ENCODE measurements at places on chromosomes 4 and X. TPM values are rescaled to one million over a fixed set of nuclear protein-coding genes. Genes with fewer than 3 reads are reported as not detected.

GRCh38 chr4:8547912-8548730 lies 32.1 kb upstream of the GPR78 start:
- no peak for DNase-seq

DNA sequence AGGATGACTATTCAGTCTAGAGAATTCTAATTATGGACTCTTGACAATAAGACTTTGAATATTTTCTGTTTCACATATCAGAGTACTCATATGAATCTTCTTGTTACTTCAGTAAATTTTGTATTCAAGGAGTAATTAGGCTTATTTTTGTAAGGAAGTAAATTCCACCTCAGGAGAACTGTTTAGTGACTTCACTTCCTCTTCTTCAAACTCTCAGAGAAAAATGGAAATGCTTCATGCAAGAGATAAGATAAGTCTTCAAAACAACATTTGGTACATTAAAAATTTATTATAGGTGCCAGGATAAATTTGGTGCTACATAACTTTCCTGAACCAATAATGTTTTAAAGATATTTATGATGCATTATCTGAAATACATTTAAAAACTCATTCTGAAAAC lies 1421.9 kb downstream of the PCDH7 start:
- DNase-seq: no peak

DNA sequence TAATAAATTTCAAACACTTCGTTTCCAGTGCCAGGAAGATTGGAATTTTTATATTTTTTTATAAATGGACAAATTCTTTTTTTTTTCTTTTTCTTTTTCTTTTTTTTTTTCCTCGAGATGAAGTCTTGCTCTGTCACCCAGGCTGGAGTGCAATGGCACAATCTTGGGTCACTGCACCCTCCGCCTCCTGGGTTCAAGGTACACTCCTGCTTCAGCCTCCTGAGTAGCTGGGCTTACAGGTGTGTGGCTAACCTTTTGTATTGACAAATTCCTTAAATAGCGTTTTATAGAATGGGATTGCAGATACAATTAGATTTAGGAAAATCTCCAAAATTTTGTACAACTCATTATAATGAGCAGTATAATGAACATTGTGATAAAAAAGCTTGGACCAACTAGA lies 328.9 kb downstream of the ARHGAP24 start:
- DNase-seq: no peak

- DNase-seq: no peak
Observed at GRCh38 chr4:41155194-41155830, 59.0 kb downstream of the APBB2 start.

DNA sequence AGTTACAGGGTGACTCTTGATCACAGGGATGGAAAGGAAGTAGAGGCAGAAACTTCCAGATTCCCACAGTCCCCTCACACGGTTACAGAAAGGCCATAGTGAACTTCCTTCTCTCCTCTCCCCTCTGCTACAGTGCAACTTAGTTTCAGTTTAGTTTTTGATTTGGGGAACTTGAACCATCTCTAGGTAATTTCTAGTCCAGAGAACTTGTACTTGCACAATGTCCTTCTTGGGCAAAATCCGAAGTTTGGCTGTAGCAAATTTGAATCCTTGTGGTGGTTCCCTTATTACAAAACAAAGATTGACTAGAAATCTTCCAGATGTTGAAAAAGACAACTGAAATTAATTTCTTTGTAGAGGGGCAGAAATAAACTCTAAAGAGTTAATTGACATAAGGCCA lies 1.2 kb upstream of the BLTP1 start:
- no peak for DNase-seq

- no peak for DNase-seq
Observed at GRCh38 chrX:133838761-133839676, 146.4 kb downstream of the GPC3 start.

- DNase-seq: no peak
Observed at GRCh38 chr4:14783011-14783877, 219.0 kb upstream of the CPEB2 start.

DNA sequence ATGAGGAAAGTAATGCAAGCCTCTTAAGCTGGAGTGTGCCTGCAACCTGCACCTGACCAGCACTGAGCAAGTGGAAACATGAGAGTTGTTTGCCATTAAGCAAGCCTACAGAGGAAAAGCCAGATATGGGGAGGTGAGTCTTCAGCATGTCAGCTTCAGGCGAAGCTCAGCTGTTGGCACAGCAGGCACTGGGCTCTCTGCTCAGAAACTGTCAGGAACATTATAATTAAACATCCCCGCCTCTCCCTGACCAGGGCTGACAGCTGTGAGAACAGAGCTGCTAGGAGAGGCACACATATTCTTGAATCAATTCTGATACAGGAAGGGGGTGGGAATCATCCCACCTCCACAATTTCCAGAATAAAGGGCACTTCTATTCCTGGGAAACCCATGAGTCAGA lies 19.0 kb upstream of the DCX start:
- DNase-seq: no peak

DNA sequence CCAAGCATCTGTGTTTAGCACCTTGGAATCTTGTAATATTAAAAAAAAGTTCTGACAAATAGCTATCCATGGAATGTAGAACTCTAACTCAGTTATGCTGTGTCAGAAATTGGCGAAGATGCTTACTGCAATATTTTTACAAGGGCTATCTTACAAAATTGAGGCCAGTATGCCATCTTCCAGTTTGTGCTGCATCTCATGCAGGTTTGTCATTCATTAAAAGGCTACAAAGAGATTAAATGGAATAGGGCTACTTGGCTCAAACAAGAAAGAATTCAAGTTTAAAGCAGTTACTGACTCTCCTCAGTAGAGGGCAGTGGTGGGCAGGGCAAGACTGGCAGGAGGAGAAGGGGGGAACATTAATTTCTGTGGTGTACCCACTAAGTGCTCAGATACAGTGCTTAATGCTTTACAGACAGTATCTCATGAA lies 66.5 kb downstream of the SHROOM4 start:
- DNase-seq: no peak

DNA sequence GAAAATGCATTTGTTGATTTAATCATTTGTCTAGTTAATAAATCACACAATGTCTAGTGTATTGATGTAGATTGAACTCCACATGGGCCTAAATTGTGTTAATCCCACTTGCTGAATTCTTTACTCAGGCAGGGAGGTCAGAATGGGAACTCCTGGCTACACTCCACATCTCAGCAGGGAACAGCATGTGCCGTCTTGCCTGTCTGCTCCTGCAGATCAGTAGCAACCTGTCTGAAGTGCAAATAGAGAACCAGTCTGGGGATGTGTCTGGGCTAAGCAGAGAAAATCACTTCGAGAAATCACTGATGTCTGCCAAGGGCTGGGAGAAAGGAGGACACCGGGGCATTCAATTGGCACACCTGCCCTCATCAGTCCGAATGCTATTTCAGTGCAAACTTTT lies 16.5 kb upstream of the MXRA5 start:
- no peak for DNase-seq

DNA sequence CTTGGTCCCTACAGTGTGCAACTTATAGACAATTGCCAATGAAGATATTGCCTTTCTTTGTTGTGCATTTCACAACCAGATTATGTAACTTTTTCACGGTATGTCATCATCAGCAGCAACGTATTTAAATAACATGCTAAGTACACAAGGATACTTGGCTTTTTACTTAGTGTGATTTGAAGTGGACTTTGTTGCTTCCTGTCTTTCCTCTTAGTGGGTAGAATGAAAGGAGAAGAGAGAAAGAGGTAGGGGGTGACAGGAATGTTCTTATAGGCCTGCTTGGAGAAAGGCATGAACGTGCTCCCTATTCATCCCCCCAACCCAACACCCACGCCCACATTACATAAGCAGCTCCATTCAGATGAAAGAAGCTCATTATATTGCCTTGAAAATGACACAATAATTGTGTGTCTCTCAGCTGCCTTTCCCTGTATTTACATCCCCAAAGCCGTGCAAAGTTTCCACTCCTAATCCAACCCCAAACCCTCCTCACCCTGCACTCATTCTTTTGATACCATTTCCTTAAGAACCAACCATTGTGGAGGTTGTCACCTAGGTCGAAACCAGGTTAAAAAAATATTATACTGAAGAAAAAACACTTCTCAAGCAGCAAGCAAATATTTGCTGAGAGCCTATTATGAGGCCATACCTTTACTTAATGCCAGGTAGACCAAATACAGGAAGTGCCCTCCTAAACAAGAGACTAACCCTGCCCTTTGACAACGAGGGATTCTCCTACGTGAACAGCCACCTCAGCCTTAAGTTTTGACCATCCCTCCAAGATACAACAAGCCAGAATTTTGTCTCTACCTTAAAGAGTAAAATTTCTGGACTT lies 25.2 kb upstream of the GK start:
- DNase-seq: no peak

- no peak for DNase-seq
Observed at GRCh38 chrX:42485601-42486000, 292.4 kb downstream of the PPP1R2C start.

DNA sequence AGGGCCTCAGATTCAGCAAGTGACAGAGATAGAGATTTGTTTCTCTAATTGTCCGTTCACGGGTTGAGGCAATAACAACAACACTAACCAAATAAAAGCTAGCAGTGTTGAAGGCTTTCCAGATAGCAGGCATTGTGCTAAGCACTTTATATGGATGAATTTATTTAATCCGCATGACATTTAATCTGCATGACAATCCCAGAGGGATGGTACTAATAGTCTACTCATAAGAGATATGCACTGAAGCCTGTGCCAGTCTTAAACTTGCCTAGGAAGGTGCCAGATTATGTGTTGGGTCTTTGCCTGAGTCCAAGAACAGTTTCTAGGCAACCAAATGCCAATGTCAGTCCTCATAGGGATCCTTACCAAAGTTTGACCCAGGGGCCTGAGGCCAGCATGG lies 37.7 kb upstream of the FAT1 start:
- DNase-seq: no peak

DNA sequence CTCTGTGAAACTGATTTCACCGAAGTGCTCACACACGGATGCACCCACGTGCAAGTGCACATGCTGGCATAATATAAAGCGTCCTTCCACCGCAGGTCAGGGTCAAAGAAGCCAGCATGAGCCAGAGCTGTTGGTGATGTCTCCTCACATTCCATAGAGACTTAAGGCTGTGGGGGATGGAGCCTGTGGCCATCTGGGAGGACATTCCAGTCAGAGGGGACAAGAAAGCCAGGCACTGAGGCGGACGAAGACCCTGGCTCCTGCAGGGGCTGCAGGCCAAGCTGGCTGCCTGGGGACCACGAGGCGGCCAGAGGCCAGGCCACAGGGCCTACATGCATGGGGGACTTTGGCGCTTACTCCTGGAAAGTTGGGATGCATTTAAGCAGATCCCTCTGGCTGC lies 7.7 kb downstream of the RNF212 start:
- no peak for DNase-seq

GRCh38 chr4:33831442-33832066 lies 2412.8 kb downstream of the ARAP2 start:
- no peak for DNase-seq

- no peak for DNase-seq
Observed at GRCh38 chr4:93825551-93826216, 2.9 kb upstream of the ATOH1 start.

- DNase-seq: no peak
Observed at GRCh38 chr4:102789317-102789717, 28.5 kb upstream of the MANBA start.

DNA sequence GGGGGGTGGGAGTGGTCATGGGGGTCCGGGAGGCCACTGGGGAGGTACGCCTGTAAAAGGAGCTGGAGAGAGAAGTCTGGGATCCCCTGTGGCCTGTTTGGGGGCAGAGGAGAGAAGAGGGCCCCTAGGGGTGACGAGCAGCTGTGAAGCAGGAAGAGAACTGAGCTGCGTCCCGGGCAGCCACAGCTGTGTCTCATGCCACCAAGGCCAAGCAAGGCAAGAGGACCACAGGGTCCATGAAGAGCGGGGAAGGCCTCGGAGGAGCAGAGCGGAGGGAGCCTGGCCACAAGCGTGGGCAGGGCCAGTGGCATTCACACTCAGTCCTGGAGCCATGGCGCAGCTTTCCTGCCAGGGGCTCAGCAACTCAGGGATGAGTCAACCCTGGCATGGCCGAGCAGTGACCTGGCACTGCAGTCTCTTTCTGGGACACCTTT lies 13.6 kb upstream of the NAT8L start:
- no peak for DNase-seq

DNA sequence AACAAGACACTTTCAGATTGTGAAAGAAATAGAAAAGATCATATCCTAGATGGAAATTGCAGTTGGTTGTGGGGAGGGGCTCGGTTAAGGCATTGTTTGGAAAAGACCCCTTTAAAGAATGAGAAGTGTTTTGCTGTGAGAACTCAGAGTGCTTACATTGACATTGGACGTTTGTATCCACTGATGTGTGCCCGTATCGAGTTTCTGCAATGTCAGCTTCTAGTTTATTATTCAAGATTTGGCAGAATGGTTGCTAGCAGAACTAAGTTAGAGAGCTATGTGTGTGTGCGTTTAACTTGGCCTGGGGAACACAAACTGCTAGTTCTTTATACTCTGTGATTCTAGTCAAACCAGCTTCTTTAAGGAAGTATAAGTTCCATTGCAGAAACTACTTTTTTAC lies 2702.5 kb downstream of the PCDH7 start:
- DNase-seq: no peak

DNA sequence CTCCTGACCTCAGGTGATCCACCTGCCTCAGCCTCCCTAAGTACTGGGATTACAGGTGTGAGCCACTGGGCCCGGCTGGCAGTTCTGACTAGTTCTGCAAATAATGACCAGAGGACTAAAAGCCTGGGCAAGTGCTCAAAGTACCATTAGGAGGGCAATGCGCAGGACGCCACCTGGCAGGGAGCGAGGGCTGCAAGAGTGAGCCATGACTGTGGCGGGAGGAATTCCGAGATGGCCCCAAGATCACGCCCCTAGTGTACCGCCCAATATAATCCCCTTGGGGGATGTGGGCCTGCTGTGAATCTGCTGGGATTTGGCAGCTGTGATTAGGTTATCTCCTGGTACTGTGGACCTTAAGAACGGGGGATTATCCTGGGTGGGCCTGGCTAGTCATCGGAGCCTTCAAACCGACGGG lies 26.2 kb upstream of the GPR78 start:
- no peak for DNase-seq

- no peak for DNase-seq
Observed at GRCh38 chr4:34935739-34936138, 1308.6 kb downstream of the ARAP2 start.

DNA sequence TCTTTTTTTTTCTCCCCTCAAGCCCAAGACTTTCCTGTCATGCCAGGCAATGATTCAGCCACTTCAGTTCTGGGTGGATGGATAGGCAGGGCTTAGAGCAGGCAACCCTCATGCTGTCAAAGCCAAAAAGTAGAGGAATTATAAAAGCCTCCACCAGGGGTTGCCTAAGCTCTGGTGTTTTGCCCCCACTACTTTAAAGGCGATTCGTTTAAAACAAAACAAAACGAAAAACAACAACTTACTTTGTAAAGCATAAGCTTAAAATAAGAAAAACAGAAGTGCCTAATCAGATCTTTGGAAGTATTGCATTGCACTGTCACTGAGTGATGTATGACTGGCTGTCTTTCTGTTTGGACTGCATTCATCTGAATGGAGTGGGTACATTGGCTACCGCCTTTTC lies 5.3 kb upstream of the IDS start:
- DNase-seq: no peak

Gene GNRHR
- not detected for total RNA-seq

Gene PPM1K
- 77.3 TPM for total RNA-seq

Gene AKAP4
- not detected for total RNA-seq

Gene FOXR2
- not detected for total RNA-seq

Gene AWAT2
- total RNA-seq: not detected

Gene TMSB15A
- total RNA-seq: not detected

Gene NDST4
- not detected for total RNA-seq

Gene CXCL6
- total RNA-seq: not detected

Data from T-helper 17 cell (primary cell).